ENCODE measurements at places on chromosomes 4 and X.

GRCh38 chr4:55546506-55546755, 278 bp downstream of the CLOCK start:
- no peak for DNase-seq

DNA sequence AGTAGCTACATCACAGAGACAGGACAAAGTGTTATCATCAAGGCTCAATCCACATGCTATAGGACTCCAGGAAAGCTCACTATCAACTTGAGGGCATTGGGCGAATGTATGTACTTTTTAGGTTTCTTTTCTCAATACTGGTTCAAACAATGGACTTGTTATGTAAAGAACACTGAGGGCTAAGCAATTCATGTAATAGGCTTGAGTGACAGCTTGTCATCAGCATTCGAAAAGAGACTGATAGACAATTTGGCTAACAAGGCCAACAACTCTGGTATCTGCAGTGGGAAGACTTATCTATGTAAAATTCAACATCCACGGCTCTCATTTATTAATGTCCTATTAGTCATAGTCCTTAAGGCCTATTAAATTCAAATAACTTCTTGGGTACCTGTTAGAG, 141.1 kb downstream of the NPNT start:
- no peak for DNase-seq

- DNase-seq, result peak; percentile 86
Observed at GRCh38 chr4:47122592-47123291, 91.4 kb downstream of the GABRB1 start.

DNA sequence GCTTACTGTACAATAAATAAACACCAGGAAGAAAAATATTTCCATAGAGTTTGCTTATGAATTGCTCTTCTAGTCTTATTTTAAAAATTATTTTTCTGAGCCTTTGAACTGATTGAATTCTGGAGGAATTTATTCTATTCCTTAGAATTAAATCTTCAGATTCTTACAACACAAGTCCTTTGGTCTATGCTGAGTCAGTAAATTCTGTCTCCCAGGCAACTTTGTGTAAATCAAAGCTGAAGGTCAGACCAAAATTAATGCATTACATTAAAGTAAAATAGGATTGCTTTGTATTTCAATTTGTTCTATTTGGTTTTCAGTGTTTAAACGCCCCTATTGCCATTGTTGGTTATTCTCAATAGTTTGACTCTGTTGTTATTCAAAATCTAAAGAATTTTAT, 26.8 kb upstream of the STPG2 start:
- no peak for DNase-seq

- no peak for DNase-seq
Observed at GRCh38 chr4:112410364-112410763, 105.6 kb downstream of the NEUROG2 start.

DNA sequence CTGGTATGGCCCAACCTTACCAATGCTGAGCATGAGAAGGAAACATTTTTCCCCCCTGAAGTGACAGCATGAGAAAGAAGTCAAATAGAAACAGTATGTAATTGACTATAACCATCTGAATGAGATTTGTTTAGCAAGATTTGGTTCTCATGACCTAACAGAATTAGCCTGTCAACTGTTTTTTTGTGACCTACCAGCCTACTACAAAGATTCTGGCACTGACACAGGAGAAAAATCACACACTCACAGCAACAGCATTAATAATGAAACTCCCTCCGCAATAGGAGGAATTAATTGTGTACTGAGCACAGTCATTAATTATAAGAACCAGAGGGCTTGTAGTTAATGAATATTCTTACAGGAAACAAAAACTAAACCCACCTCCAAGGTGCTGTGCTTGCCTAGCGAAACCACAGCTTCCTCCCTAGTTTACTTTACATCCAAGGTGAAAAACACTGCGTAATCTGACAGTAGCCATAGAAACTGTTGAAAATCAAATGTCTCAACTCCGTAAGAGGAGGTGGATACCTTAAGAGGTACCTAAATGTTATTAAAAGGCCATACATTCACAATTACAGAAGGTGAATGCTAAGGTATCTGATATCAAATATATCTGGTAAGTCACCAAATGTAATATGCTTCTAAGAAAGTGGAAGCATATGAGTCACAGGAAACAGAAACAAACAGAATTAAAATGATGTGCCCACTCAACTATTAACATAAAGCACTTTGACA, 34.9 kb downstream of the MMRN1 start:
- DNase-seq, result no peak

DNA sequence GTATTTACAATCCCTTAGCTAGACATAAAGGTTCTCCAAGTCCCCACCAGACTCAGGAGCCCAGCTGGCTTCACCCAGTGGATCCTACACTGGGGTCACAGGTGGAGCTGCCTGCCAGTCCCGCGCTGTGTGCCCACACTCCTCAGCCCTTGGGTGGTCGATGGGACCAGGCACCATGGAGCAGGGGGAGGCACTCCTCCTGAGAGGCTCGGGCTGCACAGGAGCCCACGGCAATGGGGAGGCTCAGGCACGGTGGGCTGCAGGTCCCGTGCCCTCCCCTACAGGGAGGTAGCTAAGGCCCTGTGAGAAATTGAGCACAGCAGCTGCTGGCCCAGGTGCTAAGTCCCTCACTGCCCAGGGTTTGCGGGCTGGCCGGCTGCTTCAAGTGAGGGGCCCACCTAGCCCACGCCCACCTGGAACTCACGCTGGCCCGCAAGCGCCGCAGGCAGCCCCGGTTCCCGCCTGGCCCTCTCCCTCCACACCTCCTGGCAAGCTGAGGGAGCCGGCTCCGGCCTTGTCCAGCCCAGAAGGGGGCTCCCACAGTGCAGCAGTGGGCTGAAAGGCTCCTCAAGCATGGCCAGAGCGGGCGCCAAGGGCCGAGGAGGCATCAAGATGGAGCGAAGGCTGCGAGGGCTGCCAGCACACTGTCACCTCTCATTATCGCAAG, 113.9 kb downstream of the PRDM5 start:
- no peak for DNase-seq

DNA sequence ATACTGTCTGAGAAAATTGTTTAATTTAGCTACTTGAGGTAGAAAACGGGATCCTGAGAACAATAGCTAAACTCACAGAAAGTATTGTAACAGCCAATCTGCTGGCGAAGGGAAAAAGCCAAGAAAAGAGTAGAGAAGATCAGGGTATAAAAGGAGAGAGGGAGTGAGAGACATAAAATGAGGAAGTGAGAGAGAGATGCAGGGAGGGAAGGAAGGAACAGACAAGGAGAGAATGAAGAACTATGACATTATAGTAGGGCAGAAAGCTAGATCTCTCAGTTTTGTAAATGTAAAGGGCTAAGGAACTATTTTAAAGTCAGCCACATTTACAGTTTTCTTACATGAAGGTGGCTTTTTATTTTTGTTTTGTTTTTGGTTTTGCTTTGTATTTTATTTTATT, 1.6 kb upstream of the GIMD1 start:
- peak; percentile 17 for DNase-seq

DNA sequence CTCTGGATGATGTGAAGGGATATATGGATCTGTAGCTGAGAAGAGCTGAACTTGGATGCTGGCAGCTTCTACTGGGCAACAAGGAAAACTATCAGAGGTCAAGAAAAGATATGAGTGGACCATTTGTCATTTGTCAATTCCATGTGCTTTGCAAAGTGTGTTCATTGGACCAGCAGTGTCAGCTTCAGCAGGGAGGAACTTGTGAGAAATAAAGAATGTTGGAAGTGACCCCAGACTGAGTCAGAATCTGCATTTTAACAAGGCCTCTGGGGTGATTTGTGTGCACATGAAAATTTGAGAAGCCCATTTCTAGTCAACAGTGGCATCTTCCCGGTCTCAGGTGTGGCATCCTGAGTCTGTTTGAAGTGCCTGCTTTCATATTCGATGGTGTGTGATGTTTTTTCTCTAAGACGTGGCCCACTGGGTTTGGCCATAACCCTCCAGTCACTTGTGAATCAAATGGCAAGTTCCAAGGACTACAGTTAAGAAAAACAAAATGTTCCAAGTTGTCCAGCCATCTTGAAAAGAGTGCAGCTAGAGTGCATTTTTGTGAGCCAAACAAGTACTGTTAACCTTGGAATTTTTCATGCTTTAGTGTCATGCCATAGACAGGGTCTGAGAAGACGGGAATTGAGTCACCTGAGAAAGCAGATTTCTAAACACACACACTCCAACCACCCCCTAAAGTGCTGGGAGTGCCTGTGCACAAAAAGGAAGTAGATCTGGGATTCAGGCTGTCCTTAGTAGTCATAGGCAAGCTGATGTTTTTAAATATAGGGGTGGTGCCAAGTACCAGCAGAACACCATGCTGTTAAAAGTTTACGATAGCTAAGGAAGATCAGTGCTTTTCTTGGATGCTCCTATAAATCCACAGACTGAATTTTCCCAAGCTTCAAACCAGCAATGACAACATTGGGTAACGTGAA, 26.4 kb downstream of the GPM6B start:
- DNase-seq, result no peak

DNA sequence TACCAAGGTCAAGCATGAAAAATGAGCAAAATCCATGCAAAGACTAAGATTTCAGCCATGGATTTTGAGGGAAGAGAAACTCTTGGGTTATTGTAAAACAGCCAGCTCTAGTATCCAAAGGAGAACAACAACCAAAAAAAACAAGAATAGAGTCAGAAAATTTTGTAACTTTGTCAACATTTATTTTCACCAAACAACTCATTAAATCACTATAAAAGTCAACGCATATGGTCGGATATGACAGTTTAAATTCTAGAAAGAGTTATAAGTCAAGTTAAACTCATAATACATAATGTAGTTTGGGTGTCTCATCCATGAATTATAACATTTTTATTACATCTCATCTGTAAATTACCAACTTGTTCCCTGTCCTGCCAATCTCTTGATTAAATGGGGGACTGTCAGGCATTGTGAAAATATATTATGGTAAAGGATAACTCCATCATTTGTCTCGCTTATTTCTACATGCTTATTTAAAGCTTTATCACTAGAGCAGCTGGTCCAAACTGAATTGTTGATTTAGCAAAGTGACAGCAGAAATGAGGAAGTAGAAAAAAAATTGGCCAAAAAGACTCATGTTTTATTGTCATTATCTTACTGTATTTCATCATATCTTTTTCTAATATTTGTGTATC, 224.8 kb upstream of the NOCT start:
- no peak for DNase-seq

DNA sequence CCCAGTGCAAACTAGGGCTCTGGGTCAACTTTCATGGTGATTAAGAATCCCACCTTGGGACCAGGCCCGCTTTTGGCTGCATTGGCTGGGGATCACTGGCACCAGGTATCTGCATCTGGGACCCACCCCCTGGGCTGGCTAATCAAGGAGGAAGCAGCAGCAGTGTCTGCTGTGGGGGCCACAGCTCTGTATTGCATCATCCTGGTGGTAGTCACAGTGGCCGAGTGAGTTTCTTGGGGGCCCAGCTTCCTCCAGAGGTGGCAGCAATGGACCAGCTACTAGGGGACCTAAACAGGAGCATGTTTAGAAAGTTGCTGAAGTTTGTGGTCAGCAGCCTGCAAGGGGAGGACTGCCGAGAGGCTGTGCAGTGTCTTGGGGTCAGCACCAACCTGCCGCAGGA, 15.7 kb downstream of the LNX1 start:
- no peak for DNase-seq

DNA sequence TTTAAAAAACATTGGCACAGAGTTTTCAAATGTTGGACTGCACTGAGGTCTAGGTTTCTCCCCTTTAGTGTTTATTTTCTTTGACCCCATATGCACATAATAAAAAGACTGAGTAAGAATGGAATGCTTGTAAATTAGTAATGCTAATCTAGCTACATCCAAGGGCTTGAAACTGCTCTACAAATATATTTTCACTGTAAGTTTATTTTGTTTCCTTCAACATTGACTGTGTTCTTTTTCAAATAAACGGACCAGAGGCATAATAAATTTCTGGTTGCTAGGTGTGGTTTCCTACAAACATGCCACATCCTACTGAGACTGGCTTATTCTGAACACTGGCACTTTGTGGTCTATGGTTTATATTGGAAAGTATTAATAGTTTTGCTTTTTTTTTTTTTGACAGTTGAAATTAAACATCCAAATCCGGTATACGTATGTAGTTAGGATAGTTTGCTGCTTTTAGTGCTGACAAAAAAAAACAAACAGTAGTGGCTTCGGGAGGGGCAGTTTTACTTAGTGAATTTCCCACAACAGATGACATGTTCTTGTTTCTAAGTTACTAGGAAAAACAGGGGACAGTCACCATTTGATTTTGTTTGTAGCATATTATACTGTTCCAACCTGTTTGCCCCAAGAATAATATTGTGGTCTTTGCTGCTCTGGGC, 13.2 kb downstream of the CA5B start:
- DNase-seq, result no peak

DNA sequence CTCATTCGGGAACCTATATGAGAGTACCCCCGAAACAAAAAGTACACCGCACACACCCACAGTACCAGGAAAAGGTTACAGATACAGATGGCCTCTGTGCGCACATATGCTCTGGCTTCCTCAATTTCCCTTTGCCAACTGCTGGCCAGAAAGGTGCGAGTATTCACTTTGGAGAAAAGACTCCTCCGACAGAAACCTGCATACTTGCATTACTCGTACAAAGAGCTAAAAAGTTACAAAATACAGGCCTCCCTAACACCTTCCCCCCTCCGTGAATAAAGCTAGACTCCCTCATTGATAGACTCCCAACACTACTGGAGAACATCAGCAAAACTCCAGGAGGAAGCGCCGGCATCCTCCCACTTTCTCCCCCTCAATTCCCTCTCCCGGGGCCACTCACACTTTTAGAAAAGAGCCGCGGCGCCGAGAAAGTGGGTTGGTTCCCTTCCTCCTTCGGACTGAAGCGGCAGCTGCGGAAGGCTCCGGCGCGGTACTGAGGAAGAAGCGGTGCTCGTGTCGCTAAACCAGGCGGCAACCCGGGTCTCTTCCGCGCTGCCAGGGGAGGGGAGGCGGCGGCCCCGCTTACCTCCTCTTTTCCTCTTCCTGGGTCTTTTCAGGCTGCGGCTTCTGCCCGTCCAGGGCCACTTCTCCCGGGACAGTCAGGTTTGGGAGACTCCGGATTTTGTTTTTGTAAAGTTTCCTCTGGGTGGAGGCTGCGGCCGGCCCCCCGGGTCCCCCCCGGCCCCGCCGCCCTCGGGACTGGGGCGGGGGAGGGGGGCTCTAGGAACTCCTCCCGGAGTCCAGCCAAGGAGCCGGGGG, 1.1 kb downstream of the FBXW7 start:
- peak; percentile 70 for DNase-seq

DNA sequence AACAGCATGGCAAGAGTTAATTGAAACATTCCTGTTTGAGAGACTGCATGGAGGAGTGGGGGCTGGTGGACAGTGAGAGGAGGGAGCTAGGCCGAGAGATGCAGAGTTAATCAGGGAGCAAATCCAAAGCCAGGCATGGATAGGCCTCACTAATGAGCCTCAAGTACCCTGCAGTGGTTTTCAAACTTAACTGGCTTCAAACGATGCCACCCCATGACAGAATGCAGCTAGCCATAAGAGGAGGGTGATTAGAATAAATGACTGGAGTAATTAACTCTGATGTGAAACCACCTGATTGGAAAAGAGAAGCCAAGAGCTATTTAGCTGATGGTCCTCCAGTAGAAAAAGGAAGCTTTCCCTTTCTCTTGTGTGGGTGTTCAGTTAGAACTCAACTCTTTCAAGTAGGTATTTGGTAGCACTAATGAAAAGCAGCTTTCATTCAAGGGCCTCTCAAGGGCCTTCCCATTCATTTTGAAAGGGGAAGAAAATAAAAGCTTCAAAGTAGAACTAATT, 215.4 kb upstream of the MAB21L2 start:
- DNase-seq, result no peak

All from NAMALWA (cell line).